Anterior cingulate cortex (tissue), 58 donors: ENCODE measurements at places on chromosomes 4 and X.

- no peak for DNase-seq
Measured at GRCh38 chrX:45261005-45261404, 60.3 kb upstream of the DIPK2B start.

- no peak for DNase-seq
Measured at GRCh38 chrX:26574234-26574633, 358.3 kb downstream of the MAGEB5 start.

DNA sequence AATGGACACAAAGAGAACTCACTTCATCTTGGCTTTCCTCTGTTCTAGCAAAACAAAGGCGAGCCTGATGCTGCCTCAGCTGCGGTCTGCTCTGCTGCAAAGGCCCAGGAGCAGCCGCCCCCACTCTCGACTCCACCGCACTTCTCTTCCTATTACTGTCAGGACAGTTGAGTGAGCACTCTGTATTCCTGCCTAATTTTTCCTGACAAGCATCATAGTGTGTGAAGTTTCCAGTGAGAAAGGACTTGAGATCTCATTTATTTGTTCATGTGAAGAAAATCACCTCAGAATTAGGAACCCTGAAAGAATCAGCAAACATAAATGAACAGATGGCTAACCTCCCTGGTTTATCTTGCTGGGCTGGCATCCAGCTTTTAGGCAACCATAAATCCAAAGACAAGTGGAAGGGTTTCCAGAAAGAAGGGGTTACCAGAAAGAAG lies 15.6 kb downstream of the SCARB2 start:
- DNase-seq = peak; percentile 79

DNA sequence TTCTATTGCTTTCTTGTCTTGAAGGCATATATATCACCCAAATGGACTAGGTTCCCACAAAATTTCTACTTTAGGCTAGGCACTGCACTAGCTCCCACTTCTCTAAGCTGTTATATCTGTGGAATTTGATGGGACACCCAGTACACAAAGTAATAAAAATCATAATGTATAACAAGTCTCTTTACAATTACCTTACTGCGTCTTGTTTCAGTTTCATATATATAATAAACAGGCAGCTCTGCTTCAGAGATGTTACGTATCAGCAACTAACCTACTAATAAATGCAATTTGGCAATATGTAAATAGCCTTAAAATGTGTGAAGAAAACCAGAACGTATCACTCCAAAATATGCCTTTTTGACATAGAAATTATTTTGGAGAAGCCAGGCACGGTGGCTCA lies 42.0 kb upstream of the UGDH start:
- no peak for DNase-seq

- no peak for DNase-seq
Measured at GRCh38 chrX:44844204-44844603, 383 bp downstream of the DUSP21 start.

DNA sequence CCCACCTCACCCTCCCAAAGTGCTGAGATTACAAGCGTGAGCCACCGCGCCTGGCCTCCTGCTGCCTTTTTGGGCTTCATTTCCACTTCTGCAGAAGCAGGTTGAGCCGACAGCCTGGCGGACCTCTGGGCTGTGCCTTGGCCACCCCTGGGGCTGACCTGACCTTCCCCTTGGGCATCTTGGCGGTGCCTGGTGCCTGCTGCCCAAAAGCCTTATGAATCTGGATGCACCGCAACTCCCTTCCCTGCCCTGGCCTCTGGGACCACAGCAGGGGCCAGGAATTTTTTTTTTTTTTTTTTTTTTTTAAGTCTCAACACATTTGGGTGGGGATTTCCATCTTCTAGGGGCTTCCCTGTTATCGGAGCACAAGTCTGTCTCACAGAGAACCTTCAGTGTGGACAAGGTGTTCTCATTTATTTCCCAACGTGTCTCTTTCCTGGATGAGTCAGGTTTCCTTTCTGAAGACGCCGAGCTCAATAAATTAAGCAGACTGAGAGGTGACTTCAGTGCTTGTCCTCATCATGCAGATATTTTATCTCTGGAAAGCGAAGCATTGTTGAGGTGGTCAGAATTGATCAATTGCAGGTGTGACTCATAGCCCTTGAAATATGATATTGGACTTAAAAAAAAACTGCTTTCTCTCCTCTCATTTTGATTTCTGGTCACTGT lies 79.7 kb downstream of the SHROOM2 start:
- no peak for DNase-seq

- DNase-seq = no peak
Measured at GRCh38 chr4:71270901-71271300, 67.9 kb upstream of the SLC4A4 start.

- no peak for DNase-seq
Measured at GRCh38 chr4:8224267-8224974, 25.3 kb downstream of the SH3TC1 start.

DNA sequence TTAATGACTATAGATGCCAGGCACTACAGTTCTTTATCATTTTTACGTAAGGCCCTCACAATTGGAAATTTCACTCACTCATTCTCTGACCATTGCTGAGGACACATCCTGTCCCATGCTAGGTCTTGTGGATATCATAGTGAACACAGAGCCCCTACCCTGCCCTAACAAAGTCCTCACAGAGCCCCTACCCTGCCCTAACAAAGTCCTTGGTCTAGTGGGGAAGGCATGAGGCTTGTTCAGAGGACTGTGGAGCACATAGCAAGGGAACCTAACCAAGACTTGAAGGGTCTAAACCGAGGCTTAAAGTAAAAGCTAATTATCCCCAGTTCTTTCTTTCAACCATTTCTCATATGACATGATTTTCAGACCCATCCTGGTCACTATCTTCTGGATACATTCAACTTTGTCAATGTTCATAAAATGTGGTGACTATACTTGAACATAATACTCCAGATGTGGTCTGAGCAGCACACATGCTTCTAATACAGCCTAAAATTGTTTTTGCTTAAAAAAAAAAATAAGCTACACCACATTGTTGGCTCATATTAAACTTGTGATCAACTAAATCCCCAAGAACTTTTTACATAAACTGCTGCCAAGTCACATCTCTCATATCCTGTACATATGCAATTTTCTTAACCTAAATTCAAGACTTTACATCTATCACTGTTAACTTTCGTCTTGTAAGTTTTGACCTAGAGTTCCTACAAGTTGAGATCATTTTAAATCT lies 77.0 kb downstream of the GPC3 start:
- DNase-seq = no peak

DNA sequence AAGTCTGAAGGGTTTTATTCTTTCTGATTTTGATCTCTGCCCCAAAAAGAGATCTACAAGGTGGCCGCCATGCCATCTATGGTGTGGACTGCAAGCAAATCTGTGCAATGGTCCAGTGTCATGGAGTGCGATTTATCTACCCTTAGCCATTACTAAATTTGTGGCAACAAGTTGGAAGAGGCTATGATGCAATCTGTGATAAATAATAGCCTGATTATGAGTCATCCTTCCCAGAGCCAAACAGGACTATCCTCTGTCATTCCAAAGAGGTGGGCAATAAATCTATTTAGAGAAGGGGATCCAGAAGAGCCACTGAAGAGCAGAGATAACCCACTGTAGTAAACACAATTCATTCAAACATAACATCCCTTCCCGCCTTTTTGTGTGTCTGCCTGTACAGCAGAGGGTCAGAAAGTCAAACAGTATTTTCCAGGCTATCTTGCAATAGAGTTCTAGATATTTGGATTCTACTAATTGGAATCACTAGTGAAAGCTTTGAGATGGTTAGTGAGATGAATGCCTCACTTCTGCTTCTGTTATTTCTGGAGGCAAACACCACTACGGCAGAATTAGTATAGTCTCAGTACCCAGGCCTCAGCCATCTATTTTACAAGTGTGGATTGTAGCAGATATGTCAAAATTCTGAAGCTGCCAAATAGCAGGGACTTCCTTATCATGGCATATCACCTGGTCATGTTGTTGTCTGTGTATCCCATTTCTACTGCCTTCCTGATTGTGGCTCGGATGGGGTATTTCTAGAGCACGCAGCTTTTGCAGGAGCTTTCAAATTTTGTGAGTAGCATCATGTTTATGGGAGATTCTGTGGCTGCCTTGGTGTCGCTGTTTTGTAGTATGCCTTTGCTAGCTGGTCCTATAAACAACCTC lies 192.0 kb downstream of the SMIM20 start:
- no peak for DNase-seq

DNA sequence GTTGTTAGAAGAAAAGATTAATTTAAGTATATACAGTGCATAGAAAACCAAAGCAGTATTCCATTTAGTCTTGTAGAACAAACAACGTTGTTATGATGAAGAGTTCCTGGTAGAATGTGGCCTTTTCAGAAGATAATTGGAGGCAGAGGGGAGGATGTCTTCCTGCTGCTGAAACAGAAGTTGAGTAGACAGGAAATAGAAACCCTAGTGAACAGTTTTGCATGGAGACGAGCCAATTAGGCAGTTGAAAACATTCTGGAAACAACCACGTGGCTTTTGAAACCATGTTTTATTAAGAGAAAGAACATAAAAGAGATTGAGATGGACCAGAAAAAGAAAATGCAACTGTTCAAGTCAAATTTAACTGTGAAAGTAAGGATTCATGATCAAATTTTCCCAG lies 325.2 kb downstream of the CAMK2D start:
- DNase-seq = no peak

DNA sequence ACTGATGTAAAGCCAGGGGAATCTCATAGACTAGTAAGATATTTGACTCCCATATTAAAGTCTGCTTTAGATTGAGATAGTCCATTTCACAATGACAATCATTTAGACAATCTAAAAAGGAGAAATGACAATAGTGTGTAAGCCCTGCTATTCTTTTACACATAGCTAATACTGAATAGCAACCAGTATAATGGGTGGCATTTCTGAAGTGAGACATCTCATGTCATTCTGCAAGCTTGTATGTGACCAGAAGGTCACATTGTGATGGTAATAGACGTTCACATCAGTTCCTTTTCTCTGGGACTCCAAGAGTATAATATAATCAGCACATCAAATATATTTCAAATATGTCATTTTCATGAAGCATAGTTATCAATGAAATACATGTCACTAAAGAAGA lies 440.2 kb downstream of the GALNTL6 start:
- no peak for DNase-seq

GRCh38 chr4:53354012-53354722 lies 11.7 kb downstream of the SCFD2 start:
- no peak for DNase-seq

DNA sequence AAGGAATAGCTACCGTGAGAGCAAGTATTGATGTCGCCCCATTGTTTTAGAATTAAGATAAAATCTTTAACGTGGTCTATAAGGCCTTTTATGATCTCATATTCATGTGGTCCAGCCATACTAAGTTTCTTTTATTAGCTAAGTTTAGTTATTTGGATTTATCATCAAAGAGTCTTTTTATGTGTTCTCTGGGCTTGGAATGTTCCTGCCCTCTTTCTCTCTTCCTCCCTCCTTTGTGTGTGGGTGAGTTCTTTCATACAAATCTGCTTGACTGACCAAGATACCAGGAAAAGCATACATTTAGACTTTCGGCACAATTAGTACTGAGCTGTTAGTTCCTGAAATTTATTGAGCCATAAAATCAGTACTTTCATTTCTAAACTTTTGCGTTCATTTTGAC lies 11.3 kb downstream of the TDO2 start:
- no peak for DNase-seq

DNA sequence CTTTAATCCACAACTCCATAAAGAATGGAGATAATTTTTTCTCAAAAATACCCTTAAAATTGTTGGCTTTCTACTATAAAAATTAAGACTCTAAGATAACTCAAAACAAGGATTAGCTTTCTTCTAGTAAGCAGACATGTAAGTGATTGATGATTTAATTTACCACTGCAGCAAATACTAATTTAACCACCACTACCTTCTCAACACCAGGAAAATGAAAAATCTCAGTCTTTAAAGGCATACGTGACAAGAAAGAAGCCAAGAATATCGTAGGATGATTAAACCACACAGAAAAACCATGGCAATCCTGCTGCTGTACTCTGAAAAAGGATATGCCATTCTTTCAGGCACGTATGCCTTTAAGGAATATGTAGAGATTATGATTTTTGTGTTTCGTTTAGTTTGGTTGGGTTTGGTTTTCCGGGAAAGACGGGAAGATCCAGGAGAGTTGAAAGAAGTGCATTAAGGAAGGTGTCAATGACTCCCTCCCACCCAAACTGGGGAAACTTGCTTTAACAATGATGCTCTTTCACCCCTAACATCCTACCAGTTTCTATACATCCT lies 881 bp downstream of the LRCH2 start:
- DNase-seq = no peak

DNA sequence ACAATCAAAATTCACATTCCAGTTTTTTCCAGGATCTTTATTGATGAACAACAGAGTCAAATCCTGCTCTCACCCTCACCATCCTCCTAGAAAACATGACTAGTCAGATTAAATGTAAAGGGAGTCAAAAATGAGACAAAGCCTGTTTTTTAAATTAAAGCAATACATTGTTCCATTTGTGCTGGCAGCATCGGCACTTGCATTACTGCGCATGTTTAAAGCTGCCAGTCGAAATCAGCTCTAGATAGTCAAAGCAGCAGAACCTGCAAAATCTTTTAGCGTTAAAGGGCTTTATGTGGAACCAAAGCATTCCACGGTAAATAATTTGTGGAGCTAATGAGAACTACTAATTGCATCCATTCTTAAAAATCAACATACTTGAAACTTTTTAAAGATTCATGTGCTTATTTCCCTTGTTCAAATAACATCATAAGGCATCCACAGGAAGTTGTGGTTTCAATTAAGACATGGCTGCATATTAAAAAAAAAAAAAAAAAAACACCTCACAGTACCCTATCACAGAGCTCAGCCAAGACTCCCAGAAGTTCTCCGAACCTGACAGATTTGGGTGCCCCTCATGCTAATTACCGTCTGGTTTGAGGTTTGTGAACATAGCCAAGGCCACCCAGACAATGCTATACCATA lies 82.2 kb downstream of the SH3KBP1 start:
- DNase-seq = no peak

DNA sequence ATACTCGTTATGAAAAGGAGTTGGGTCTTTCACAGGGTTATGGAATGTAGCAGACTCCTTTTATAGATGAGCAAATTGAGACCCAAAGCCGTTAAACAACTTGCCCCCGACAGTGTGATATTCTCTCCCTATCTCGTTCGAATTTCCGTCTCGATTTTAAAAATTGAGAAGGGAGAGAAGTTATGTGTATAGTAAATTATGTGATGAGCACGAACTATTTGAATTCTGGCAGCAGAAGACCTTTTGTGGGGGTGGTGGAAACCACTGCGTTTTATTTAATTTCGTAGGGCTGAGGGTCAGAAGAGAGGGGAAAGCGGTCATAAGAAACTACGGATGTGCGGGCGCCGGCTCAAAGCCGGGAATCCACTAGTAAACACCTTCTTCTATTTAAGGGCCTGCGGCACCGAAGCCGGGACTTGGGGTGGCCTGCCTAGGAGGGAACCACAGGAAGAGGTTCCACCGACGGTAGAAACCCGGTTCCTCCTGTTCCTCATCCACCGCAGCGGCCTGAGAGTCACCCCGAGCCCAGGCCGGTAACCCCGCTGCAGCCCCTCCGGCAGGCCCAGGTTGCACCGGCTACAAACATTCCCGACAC lies 1.5 kb upstream of the DDX3X start:
- no peak for DNase-seq

DNA sequence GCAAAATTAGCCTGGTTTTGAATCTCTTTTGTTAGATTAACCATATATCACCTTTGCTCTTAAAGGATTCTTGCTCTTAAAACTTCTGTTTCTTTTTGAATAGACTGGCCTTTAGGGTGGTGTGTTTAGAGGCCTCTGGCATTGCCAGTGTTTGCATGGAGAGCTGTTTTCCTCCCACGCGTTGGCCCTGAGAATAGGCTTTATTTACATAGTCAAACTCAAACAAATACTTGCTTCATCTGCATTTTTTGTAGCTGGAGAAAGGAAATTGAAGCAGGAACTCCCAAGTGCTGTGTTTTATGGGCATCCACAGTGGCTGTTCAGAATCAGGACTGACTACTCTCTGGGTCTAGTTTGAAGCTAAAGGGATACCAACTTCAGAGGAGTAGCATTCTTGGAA lies 2.7 kb downstream of the SHROOM2 start:
- DNase-seq = no peak
